Activated T-helper 9 cell treated with anti-CD3 and anti-CD28 coated beads, Interleukin-2, amount 50 U/mL, for 16 hours (primary cell): ENCODE measurements at places on chromosomes 4 and X.

GRCh38 chr4:56531149-56531770 is 25.7 kb downstream of the ARL9 start:
- DNase-seq = no peak

- no peak for DNase-seq
Measured at GRCh38 chr4:7756561-7757355, 182.9 kb downstream of the AFAP1 start.

- peak; percentile 13 for DNase-seq
Measured at GRCh38 chrX:65601530-65602220, 65.8 kb upstream of the MSN start.

DNA sequence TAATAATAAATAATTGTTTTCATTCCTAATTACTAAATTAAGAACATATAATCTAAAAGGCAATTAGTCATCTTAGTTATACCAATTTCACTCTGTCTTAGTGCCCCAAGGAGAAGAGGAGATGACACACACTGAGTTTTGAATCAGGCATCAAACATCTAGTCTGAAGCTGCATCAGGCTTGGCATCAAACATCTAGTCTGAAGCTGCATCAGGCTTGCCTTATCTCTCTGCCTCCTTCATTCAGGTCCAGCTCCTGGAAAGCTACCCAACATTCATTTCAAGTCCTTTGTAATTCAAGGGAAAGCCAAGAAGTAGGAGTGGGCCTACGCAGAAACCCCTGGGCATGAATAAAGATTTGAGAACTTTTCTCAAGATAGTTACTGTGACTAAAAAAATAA is 62.2 kb downstream of the SH3RF1 start:
- no peak for DNase-seq

DNA sequence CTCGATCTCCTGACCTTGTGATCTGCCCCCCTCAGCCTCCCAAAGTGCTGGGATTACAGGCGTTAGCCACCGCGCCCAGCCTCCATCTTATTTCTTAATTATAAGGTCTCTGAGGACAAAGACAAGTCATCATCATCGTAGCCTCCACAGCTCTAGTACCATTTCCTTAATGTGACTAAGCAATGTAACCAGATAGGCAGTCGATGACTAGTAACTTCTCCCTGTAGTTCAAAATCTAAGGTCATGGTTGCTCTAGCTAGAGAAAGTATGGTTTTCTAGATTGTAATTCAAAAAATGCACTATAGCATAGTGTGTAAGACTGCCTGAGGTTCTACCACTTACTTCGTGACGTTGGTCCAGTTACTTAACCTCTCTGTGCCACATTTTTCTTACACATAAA is 6.9 kb downstream of the SLC39A8 start:
- no peak for DNase-seq

DNA sequence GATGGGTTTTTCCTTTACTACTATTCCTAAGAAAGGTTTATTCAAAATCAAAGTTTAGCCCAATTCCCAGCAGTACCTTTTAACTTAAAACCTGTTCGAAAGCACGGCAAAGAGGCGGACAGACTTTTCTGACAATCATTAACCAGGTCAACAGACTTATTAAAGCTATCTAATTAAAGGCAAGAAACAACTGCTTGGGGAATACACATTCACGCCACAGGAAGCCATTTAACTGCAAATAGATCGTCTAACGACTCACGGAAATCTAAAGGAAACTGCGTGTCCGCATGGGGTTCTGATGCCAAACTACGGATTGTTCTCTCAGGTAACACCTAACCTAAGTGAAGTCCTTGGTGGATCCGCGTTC is 663 bp upstream of the USP53 start:
- no peak for DNase-seq

- no peak for DNase-seq
Measured at GRCh38 chrX:56564921-56565840, 1.8 kb downstream of the UBQLN2 start.

DNA sequence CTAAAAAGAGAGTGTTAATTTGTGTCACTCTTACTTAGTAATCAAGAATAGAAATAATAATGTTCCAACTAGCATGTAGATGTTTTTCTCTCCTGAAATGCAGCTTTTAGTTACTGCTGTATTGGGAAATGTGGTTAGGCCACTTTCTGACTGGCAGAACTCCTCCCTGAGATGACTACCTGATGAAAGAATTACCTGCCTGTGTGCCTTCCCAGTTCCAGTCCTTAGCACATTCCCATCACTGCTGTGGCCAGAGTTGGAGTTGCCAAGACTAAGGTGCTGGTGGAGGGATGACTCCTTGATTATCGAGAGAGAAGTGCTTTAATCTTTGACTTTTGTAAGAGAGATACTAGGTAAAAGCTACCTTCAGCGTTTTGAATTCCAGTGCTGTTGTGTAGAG is 9.5 kb downstream of the GAB1 start:
- DNase-seq = no peak

GRCh38 chr4:152102436-152103000 is 341.7 kb upstream of the GATB start:
- DNase-seq = no peak

DNA sequence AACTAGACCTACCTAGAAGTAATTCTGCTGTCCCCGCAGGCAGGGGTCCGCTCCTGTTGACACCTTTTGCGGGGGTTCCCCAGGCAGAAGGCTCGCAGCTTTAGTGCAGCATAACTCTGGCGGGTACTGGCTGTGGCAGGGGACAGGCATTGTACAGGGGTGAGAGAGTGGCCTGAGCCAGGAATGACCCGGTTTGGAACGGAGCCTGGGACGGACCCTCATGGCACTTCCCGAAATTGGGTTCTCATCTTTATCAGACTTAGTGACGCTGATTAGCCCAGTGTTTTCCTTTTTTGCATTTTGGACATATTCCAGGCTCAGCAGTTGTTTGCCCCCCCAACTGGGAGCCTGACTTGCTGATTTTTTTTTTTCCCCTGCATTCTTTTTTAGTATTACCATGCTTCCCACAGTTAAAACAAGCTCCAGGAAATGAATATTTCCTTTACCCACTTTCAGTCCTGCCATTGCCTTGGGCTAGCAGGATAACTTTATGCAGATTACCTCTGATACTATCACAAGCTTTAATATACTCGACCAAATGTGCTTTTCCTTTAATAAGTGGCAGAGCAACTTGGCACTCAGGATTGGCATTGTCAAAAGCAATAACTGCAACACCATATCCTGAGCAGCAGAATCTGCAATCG is 55.8 kb upstream of the WDR1 start:
- no peak for DNase-seq

GRCh38 chr4:104494822-104495559 is at the start of gene CXXC4:
CXXC4 (minus strand) TSS chr4:104494894; CDS start chr4:104491802, 3,092 bp downstream.
- DNase-seq = peak; percentile 2

GRCh38 chrX:81791086-81791485 is 589.2 kb downstream of the SH3BGRL start:
- DNase-seq = no peak

DNA sequence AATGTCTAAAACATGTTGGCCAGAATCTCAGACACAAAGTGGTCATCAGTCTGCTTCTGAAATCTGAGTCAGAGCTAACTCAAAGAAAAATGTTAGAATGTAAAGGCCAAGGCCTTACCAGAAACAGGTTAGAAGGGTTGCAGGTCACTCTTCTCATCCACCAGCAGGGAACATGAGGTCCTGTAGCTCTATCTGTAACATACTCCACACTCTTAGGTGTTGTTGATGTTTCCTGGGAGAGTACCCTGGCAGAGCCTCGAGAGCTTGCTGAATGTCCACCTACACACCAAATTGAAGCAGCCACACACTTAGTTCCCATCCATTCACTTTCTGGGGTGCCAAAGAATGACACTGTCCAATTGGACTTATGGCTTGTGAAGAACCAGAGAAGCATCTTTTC is 76.6 kb upstream of the INPP4B start:
- no peak for DNase-seq

DNA sequence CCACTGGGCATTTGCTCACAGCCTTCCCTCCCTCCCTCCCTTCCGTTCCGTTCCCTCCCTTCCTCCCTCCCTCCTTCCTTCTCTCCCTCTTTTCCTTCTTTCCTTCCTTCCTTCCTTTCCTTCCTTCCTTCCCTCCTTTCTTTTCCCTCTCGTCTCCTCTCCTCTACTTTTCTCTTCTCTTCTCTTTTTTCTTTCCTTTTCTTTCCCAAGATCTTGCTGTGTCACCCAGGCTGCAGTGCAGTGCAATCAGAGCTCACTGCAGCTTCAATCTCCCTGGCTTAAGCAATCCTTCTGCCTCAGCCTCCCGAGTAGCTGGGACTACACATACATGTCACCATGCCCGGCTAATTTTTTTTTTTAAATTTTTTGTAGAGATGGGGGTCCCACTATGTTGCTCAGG is 26.7 kb upstream of the ING2 start:
- DNase-seq = no peak

DNA sequence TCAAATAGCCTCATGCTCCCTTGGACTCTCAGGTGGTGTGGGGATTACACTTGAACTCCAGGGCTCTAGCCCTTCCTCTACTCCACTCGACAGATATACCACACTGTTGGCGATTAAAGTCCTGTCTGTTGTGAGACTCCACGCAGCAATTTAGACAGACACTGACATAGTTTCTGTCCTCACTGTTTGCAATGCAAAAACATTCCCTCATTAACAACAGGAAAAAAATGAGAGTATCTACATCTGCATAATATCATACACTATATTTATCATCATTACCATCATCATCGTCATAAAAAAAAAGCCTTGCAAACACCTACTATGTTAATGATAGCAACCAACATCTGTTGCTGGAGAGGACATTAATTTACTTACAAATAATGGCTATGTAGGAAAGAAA is 132.4 kb downstream of the RASL11B start:
- no peak for DNase-seq

GRCh38 chrX:110055616-110056015 is 52.7 kb downstream of the TMEM164 start:
- DNase-seq = no peak

DNA sequence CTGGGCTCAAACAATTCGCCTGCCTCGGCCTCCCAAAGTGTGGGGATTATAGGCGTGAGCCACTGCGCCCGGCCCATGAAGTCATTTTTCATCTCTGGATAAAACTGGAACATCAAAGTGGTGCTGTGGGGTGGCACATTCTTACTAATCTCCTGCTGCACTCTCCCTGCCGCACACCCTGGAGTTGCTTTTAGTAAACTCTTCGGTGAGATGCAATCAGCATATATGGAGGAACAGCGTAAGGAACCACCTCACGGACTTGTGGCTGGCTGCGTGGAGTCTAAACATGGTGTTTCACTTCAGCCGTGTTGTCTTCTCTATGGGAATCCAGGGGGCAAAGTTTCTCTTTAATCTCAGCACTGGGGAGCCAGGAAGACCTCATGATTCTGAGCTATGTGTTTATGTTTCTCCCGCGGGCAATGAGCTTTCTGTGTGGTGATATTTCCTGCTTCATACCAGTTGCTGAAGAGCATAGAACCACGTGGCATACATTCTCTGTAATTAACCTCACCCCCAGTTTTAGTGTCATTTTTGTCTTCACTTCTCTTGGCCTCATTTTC is 2.1 kb upstream of the RHOH start:
- no peak for DNase-seq

GRCh38 chr4:183576701-183577404 is 72.0 kb downstream of the ING2 start:
- no peak for DNase-seq
